ENCODE measurements at places on chromosomes 5 and 9. TPM values are rescaled to one million over a fixed set of nuclear protein-coding genes. Genes with fewer than 3 reads are reported as not detected.

GRCh38 chr5:109102096-109102690, 307.6 kb downstream of the PJA2 start:
- DNase-seq: no peak

DNA sequence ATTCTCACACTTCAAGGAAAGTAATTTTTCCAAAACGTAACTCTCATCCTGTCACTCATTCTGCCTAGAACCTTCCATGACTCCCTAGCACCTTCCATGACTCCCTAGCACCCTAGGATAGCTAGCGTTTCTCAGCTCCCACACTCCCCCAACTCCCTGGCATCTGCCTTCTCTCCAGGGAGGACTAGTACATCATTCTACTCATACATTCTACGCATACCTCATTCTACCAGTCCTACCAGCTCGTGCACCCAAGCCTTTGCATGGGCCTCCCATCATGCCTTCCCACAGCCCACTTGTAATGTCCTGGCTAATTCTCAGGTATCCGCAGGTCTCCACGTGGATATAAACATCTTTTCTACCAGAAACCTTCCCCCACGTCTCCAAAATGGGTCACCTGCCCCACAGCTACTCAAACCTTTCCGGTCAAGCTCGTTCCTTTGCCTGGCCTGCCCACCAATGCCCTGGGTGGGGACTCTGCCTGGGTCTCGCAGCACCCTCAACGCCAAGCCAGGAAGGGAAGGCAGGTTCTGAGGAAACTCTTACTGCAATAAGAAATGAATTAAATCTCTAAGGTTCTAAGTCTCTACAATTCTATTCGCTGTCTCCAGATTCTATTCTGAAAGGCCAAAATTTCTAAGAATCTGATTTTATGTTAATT, 930 bp downstream of the ANKS6 start:
- no peak for DNase-seq

The RMI1 gene
- total RNA-seq: 3.8 TPM

The EGFLAM gene
- 9.9 TPM for total RNA-seq

The PCA3 gene
- total RNA-seq: not detected

The PCDHA2 gene
- total RNA-seq: not detected

DNA sequence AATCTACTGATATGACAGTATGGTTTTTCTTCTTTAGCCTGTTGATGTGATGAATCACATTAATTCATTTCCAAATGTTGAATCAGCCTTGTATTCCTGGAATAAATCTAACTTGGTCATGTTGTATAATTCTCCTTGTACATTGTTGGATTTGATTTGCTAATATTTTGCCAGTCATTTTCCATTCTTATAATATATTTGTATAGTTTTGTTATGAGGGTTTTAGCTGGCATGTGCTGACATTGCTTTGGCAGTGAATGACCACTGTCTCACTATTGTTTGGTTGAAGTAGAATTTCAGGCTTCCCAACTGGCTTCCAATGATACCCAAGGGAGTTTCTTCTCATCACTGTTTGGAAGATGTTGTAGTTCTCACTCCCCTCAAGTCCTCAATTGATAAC, 983.0 kb upstream of the PTPRD start:
- DNase-seq: no peak

- DNase-seq: no peak
Measured at GRCh38 chr5:35876454-35876853, 19.8 kb downstream of the IL7R start.

- no peak for DNase-seq
Measured at GRCh38 chr5:126046846-126047571, 376.2 kb upstream of the GRAMD2B start.
